ENCODE measurements at places on chromosomes 3 and 15.

DNA sequence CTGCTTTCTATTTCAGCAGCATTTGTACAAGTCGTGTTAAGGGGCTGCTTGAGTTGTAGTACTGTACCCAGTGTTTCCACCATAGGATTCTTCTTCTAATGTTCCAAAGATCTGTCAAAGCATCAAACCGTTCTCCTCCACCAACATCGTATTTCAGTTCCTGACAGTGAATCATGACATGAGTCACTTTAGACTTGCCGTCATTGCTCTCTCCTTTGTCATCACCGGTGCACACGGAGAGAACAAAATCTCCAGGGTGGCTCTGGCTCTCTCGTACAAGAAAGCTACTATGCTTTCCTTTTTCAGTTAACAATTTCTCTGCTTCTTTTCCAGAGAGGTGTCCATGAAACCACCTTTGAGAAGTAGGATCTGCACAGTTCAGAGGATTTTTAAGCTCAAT lies 270.9 kb upstream of the CCDC54 start:
- DNase-seq = peak; percentile 89

DNA sequence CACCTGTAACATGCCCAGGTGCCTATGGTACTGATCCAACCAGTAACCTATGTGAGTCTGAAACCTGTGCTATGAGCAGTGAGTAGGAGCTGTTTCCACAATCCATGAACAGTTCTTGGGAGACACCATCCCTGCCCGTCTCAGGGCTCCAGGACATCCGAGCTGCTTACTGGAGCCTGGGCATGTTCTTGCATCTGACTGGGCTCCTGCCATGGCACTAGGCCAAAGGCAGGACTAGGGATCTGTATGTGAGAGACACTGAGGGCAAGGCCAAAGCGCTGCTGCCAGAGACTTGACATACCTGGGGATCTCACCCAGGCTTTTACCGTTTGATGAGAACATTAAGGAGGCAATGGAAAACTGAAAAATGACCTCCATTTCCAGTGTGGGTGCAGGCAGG lies 59.8 kb downstream of the WDR76 start:
- DNase-seq = no peak

GRCh38 chr3:176969506-176969905 lies 227.8 kb downstream of the TBL1XR1 start:
- no peak for DNase-seq

DNA sequence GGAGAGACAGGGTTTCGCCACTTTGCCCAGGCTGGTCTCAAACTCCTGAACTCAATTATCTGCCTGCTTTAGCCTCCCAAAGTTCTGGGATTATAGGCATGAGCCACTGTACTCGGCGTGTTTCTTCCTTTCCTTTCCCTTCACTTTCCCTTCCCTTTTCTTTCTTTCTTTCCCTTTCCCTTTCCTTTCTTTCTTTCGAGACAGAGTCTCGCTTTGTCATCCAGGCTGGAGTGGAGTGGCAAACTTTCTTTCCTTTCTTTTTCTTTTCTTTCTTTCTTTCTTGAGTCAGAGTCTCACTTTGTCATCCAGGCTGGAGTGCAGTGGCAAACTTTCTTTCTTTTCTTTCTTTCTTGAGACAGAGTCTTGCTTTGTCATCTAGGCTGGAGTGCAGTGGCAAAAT lies 17.4 kb upstream of the LDHAL6B start:
- no peak for DNase-seq

DNA sequence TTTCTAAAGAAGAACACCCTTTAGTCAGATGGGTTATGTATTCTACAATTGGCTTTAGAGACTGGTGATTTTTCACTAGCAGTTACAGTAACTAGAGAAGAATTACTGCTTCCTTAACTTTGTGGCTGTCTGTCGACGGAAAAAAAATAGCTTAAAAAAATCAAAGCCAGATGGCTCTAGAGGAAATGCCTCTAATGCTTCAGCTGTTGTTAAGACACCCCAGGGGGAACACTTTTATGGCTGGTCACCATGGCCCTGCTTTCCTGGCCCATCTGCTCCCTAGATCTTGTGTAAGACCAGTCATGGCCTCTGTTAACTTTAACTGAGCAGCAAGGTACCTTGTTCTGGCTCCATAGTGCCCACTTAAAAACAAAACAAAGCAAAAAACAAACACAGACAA lies 198.6 kb upstream of the PLSCR5 start:
- peak; percentile 63 for DNase-seq

- DNase-seq = no peak
Observed at GRCh38 chr3:90241481-90241880, 1134.1 kb downstream of the EPHA3 start.

DNA sequence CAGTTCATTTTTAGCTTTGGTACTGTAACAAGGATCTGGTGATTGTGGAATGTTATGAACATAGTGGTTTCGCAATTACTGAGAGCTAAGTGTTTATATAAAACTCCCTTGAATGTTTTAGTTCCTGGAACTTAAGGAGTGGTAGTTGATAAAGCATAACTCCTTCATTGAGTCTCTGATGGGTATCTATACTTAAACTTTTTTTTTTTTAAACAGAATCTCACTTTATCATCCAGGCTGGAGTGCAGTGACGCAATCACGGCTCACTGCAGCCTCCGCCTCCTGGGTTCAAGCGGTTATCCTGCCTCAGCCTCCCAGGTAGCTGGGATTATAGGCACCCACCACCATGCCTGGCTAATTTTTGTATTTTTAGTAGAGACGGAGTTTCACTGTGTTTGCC lies 11.3 kb downstream of the PRKCI start:
- DNase-seq = peak; percentile 80

- peak; percentile 32 for DNase-seq
Observed at GRCh38 chr15:55740981-55741832, 1.7 kb downstream of the PRTG start.

DNA sequence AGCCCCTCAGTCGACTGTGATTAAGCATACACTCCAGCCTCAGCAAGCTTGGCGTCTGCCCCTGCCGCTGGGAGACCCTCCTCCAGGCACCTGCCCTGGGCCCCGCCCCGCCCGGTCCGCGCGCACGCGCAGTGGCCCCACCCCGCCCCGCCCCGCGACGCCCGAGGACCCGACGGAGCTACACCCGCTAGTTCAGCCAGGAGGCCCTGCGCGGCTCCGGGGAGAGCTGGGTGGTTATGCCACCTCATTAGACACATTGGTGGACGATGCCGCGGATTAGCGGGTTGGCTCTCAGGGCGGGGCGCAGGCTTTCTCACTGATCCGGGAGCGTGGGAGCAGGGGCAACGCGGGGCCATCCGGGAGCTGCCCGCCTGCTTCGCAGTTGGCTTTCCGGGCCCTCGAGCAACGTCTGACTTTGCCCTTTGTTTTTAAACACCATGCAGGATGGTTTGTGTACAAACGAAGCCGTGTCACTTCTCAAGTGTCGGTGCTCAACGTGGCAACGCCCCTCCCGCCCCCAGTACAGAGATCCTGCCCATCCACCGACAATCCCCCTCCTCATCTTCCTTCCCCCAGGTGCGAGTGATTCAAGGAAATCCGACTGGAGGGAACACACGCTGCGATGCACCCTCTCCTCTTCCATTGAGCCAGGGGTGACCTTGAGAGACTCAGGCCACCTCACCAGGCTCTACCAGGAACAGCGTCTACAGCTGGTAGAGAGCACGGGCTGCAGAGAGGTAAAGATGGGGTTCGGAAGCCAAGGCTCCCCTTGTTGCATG lies 109.3 kb downstream of the SHQ1 start:
- DNase-seq = no peak

DNA sequence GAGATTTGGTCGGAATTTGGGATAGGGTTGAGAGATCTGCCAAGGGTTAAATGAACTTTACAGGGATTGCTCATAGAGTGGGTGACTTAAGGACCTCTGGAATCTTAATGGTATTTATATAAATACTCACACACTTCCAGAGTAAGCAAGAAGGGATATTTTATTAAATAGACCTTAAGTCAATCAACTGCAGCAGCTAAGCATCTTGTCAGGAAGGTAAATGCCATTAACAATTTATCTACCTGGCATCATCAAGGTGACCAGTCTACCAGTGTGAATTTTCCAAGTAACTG lies 123.9 kb downstream of the FEZF2 start:
- DNase-seq = no peak

GRCh38 chr3:194801461-194802432 lies 116.1 kb downstream of the FAM43A start:
- no peak for DNase-seq

- no peak for DNase-seq
Observed at GRCh38 chr3:162014284-162014683, 517.7 kb downstream of the OTOL1 start.

DNA sequence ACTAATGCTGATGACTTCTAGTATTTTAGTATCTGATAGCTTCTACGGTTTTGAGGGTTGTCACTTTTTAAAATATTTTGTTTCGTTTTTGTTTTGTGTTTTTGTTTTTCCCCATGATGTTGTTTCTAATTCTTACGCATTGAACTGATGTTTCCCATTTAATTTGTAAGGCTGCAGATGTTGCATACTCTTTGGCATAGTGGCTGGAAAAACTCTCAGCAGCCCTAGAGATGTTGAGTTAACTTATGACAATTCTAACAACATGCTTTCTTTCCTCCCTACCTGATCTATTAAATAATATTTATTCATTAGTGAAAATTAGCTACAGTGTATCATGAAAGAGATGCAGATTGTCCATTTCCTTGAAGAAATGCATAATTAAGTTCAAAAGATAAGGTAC lies 559.3 kb upstream of the GRM7 start:
- DNase-seq = no peak

GRCh38 chr3:57545636-57546268 lies 1.6 kb upstream of the DNAH12 start:
- DNase-seq = no peak

GRCh38 chr3:163481738-163482137 lies 1596.6 kb downstream of the SI start:
- no peak for DNase-seq

DNA sequence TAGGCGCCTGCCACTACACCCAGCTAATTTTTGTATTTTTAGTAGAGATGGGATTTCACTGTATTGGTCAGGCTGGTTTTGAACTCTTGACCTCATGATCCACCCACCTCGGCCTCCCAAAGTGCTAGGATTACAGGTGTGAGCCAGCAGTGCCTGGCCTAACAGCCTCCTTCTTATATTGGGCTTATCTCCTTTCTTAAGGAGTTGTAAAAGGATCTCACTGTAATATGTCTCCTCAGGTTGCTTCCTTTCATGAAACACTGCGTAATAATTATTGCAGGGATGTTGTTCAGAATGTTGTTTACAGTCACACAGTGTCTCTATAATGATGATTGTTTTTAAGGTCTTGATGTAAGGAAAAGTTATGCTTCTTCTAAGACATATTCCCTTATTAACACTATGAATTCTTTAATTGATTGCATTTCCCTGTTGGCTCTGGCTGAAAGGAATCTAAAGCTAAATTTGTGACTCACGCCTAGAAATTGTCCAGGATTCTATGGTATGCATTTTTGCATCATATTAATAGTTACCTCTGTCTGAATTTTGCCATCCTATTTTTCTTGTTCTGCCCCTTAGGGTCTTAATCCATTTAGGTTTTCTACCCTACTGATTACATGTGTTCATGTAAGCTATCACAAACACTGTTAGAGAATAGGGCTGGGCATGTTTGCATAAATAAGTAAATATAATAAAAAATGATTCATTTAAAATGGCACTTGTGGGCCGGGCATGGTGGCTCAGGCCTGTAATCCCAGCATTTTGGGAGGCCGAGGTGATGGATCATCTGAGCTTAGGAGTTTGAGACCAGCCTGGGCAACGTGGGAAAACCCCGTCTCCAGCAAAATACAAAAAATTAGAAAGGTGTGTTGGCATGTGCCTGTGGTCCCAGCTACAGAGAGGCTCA lies 24.5 kb upstream of the RNF111 start:
- no peak for DNase-seq

GRCh38 chr15:66670762-66671580 lies 31.1 kb upstream of the SMAD6 start:
- DNase-seq = no peak

- no peak for DNase-seq
Observed at GRCh38 chr3:56732109-56732508, 49.0 kb upstream of the TASOR start.

DNA sequence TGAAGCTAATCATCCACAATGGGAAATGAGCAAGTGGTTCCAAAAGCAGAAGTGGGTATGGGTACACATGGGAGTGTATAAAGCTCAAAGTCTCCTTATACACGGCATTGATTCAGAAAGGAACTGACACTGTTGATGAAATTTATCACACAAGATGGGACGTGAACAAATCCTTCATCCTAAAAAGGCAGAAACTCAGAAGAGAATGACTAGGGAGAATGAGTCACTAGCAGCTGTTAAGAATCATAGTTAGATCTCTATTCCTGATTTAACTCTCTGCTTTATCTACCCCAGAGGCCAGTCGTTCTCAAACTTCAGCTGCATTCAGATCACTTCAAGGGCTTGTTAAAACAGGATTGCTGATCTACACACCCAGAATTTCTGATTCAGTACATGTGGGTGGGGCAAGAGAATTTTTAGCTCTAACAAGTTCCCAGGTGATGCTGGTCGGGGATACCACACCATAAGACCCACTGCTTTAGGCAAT lies 97.7 kb upstream of the PHLDB2 start:
- DNase-seq = peak; percentile 92

GRCh38 chr3:52097851-52098507 lies 41.6 kb upstream of the DUSP7 start:
- DNase-seq = no peak

GRCh38 chr3:171311784-171312183 lies 148.4 kb downstream of the TNIK start:
- no peak for DNase-seq

GRCh38 chr15:41894251-41894790 lies 468 bp upstream of the SPTBN5 start:
- no peak for DNase-seq

DNA sequence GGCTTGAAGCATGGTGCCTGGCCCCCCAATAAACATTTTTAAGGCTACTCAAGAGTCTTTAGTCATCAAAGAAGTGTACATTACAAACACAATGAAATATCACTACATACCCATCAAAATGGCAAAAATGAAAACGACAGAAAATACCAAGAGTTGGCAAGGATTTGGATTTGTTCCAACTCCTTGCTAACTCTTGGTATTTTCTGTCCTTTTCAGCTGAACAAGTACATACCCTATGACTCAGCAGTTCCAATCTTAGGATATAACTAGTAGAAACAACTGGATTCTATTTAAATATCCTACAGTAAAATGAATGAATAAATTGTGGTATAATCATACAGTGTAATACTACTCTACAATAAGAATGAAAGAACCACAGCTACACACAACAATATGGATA lies 25.1 kb upstream of the GABPB1 start:
- peak; percentile 30 for DNase-seq

DNA sequence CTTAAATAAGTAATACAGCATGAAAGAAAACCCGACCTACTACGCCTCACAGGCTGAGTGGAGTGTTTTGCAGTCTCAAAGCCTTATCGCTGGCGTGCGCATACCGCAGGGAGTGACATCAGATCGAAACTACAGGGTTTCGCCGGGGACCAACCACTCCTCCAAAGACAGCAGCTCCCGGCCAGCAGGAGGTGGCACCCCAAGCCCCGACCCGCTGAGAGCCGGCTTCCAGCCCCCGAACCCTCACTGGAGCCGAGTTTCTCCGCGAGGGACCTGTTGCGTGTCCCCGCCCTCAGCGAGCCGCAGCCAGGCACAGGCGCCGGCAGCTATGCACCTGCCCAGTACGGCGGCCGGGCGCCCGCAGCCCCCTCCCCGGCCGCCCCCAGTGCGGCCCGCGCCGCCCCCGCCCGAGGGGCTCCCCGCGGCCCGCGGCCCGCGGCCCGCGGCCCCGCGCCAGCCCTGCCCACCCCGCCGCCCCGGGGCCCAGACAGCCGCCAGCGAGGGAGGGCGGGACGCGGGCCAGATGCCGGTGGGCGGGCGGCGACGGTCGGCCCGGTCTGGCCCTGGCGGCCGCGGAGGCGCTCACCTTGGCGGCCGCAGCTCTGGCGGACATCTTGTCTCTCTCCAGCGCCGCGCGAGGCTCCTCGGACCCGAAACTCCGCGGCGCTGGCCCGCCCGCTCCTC lies 710 bp downstream of the TJP1 start:
- peak; percentile 88 for DNase-seq
